Activated CD4-positive, CD25-positive, alpha-beta regulatory T cell treated with anti-CD3 and anti-CD28 coated beads, Interleukin-2, amount 50 U/mL, for 24 hours (primary cell): ENCODE measurements at places on chromosomes 4 and X.

- no peak for ATAC-seq
Measured at GRCh38 chr4:185774131-185774653, 37.8 kb downstream of the SORBS2 start.

- ATAC-seq = no peak
Measured at GRCh38 chr4:124526331-124526730, 186.2 kb downstream of the ANKRD50 start.

GRCh38 chr4:95638920-95639501, 90.2 kb upstream of the UNC5C start:
- ATAC-seq = no peak

DNA sequence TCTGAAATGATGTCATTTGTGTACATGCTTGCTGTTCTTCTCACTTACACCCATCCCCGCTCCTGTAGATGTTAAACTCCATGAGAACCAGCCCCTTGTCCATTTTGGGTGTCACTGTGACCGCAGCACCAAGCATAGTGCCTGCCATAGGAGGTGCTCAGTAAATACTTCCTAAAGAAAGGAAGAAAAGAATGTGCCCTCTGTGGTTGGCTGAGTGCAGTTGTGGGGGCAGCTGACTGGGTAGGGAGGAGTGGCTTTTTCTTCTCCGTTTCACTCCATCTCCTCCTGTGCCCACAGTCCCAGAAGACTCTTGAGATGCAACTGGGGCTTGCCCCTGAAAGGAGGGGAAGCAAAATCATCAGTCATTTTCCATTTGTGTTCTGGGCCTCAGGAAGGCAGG, 25.5 kb downstream of the PHEX start:
- no peak for ATAC-seq

- no peak for ATAC-seq
Measured at GRCh38 chr4:52052475-52052780, 1.3 kb downstream of the SPATA18 start.
